Germinal center (tissue), 1 donor: ENCODE measurements at places on chromosomes 11 and 22.

DNA sequence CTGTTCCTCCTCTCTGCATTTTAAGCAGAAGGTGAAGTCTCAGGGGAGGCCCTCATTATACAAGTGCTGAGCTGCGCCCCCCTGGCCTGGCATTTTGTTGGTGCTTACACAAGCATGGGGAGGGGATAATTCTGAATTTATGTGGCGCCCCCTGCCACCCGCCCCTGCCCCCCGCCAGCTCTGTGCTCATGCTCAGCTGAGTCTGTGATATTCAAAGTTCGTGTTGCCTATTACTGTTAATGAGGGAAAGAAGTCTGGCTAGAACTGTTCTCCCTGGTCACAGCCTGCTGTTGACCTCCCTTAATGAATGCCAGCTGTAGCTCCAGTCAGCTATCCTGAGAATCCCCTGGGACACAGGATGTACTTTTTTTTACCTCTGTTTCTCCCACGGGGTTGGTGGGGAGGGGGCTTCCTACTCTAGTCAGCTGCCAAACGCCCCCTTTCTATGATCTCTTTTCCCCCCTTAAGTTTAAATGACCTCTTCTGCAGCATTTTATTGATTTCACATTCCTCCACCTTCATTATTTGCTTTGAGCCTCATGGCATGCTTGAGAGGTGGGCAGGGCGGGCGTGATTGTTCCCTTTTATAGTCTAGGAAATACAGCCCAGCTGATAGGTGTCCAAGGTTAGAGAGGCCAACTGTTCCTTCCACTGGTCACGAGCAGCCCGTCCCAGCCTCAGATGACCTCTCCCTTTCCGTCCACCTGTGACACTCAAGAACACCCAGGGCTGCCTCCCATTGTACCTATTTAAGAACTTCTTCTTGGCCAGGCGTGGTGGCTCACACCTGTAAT lies 12.2 kb downstream of the USP2 start:
- no peak for DNase-seq

DNA sequence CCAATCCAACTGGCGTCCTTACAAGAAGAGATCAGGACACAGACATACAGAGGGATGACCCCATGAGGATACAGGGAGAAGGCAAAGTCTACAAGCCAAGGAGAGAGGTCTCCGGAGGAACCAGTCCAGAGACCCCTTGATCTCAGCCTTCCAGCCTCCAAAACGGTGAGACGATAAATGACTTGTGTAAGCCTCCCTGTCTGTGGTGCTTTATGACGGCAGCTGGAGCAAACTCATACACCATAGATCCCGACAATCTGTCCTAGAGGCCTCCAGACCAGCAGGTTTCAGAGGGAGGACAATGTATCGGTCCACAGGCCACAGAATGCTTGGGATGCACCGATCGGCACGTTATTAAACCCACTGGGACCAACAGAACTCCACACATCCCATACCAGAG lies 383.3 kb downstream of the SHANK2 start:
- no peak for DNase-seq

DNA sequence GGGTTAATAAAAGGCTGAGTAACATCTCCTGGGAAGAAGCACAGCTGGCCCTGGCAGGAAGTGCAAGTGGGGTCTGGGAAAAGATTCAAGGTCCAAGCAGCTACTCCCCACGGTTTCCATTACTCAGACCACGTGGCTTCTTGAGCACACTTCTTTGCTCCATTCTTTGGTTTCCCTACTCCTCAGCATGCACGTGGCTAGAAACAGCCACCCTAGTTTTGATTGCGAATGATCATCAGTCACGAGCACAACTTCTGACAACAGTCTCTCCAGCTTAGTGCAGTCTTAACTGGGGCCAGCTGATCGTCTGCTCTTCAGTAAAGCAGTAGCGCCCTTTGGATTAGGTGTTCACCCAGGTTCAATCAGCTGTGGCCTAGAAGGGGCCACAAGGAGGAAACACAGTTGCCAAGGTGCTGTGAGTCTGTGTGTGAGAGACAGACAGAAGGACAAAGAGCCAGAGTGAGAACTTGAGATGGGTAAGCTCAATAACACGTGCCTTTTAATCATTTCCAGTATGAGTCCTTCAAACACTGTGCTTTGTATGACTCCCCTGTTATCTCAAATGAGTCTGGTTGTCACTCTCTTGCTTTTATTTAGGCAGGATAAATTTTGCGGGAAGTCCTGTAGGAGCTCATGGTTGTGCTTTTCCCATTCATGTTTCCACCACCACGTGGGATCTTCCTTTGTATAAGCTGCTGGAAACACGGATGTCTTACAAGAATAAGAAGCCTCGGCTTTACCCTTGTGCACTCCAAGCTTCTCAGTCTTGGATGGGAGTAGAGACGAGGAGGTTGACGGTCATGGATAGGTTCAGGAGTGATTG lies 901 bp upstream of the PARVA start:
- DNase-seq, result no peak

GRCh38 chr11:114482114-114482513 lies 42.8 kb downstream of the REXO2 start:
- no peak for DNase-seq

- no peak for DNase-seq
These were observed 9.7 kb upstream of the SIK3 start for GRCh38 chr11:117107701-117108590.

DNA sequence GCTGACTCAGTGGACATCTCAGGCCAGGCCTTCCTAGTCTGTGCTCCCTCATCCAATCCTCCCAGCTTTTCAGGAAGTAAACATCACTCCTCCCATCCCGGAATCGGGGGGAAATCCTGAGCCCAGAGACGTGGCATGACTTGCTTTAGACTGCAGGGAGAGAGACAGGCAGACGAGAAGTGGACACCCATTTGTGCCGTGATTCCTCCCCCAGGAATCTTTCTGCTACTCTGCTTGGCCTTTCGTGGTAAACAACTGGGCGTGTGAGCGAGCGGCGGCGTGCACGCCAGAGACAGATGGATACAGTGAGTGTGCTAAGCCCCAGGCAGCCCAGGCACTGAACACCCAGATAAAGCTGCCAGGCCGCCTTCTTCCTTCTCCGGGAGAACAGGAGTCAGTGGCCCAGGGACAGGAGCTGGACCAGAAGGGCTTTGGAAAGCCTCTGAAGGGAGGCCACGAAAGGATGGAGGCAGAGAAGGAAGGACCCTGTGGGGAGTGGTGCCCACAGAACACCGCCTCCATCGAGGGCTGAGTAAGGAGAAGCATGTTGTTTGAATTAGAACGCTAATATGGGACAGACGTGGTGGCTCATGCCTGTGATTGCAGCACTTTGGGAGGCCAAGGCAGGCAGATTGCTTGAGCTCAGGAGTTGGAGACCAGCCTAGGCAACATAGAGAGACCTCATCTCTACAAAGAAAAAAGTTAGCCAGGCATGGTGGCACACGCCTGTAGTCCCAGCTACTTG lies 53.0 kb upstream of the PRR5 start:
- no peak for DNase-seq

- no peak for DNase-seq
These were observed 49.5 kb downstream of the TTC28 start for GRCh38 chr22:28630177-28630574.

- no peak for DNase-seq
These were observed 71.6 kb upstream of the PICALM start for GRCh38 chr11:86140334-86140990.

DNA sequence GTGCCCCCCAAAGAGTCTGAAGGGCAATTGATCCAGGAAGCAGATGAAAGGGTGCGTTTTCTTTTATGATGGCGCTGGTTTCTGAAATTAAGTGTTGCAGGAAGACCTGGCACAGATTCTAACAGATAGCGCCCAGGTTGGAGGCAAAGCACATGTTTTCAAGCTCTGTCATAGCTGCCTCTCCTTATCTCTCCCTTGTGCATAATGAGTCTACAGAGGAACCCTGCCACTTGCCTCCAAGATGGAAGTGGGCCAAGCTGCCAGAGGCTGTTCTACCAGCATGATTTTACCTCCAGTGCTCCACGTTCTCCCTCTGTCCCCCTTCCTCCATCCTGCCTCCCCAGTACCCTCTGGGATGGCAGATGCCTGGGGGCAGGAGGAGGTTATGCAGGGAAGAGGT lies 30.0 kb upstream of the TLCD5 start:
- no peak for DNase-seq

DNA sequence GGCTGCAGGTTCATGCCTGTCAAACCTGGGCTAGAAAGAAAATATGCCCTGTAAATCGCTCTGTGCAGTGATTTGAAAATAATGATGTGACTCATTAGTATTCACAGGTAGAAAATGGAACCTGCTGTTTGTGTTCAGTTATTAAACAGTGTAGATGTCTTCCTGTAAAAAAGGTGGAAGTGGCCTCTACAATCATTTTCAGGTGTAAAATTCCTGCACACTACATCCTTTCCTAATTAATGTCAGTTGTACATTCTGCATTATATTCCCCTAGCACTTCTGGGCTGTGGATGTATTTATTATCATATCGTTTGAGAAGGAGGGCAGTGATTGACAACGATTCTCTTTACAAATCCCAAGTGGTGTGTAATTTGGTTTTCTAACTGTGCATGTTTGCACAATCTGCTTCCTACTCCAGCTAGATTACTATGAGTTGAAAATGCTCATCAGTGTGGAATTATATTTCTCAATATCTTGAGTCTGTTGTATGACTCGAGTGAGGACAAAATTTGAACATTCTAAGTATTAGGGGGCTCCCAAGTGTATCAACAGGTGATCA lies 454.0 kb upstream of the DDI1 start:
- no peak for DNase-seq

- no peak for DNase-seq
These were observed 15.8 kb upstream of the PTPRJ start for GRCh38 chr11:47964546-47964945.

- DNase-seq, result peak; percentile 60
These were observed 8.5 kb upstream of the ACR start for GRCh38 chr22:50729391-50730012.

DNA sequence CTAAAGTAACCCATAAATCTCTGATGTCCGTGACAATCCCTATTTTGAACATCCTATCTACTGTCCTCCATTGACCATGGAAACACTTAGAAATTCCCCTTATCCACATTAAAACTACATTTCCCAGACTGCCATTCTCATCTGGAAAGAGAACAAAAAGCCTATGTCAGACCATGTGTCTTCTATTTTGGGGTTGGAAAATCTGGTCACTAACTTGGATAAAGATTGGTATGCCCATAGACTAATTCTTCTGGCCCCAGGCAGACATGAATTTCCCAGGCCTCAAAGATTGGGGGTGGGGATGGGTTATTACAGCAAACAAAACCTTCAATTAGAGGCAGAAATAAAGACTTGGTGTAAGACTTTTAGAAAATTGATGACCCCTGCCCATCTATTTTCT lies 30.9 kb upstream of the CREB3L1 start:
- DNase-seq, result no peak

DNA sequence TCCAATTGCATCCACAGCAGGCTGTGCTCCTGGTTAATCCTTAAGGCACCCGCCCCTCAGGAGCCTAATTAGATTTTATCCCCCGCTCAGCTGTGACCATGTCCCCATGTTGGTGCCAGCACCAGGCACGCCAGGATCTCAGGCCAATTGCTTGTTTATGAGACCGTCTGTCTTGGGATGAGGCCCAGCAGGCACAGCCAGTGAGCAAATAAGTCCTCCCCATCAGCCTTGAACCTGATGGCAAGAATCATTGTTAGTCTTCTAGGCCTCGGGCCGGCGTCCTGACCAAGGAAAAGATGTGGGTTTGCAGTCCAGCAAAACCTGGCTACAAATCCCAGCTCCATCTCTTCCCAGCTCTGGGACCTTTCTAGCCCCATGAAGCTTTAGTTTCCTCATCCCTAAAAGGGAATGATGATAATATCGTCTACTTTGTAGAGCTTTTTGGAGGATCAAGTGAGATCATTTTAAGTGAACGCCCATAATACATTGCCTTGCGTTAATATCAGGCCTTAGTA lies 57.3 kb downstream of the TP53I11 start:
- no peak for DNase-seq

- no peak for DNase-seq
These were observed 138.3 kb downstream of the MPPED1 start for GRCh38 chr22:43550024-43550620.

DNA sequence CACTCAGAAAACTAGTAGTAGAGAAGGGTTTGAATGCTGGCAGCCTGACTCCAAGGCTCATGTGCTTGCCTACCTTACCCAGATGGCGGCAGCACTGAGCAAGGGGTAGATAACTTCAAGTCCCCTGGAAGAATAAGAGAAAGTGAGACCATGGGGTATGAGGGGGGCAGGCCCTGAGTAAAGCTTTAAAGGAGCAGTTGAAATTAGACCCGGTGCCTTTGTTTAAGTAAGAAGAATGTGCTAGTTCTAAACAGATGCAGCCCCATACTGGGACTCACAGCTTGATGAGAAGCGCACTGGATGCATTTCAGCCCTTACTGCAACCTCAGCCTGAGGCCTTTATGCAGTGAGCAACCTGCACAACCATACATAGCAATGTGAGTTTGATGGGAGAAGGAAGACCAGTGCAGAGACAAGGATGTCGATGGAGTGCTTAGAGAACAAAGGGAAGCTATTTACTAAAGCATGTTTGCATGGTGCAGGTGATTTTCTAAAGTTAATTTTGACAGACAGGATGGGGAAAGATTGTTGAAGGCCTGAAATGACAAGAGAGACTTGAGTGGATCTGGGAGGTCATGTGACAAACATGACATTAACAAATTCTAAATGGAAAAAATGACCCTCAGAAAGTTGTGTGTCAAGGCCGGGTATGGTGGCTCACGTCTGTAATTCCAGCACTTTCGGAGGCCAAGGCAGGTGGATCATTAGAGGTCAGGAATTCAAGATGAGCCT lies 27.1 kb upstream of the TMA7B start:
- peak; percentile 56 for DNase-seq

GRCh38 chr11:16603890-16604793 lies 134.3 kb upstream of the C11orf58 start:
- no peak for DNase-seq

GRCh38 chr11:70540196-70540595 lies 141.9 kb downstream of the CTTN start:
- DNase-seq, result no peak

GRCh38 chr11:57301711-57302423 lies 22.9 kb downstream of the TNKS1BP1 start:
- DNase-seq, result no peak

DNA sequence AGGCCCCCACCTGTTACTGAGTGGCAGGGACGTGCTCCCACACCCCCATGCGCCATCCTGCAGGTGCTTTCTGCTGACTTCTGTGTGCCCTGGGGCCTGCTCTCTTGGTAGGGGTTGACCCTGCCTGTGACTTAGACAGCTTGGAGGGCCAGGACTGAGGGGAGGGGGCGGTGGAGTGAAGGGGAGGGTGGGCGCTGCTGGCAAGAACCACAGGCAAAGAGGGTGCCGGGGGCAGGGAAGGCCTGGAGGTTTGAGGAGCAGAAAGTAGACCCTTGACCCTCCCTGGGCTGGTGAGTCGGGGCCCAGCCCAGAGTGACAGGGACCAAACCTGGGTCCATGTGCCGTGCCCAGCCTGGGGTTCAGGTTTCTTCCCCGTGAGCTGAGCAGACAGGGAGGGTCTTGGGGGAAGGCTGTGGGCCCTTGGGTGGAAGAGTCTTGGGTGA lies 17.8 kb downstream of the KCNQ1 start:
- DNase-seq, result no peak

DNA sequence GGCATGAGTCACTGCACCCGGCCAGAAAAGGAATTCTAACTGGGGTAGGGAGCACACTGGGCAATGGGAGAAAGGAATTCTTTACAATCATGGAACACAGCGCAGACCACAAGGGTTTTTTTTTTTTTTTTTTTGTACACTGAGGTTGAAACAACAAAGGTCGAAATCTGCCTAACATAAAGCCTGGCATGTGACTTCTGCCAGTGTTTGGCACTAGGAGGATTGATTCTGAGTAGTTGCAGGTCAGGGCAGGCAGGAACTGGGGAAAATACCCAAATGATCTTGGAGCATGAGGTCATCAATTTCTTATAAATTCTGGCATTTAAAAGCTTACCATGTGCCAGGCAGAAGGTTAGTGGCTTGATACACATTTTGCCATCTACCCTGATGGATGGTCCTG lies 202.0 kb upstream of the SNX19 start:
- DNase-seq, result no peak
